CMK (cell line): ENCODE measurements at places on chromosomes 7 and 10.
A peak's percentile ranks its signal among the peaks of the same experiment; 100 is the strongest.

DNA sequence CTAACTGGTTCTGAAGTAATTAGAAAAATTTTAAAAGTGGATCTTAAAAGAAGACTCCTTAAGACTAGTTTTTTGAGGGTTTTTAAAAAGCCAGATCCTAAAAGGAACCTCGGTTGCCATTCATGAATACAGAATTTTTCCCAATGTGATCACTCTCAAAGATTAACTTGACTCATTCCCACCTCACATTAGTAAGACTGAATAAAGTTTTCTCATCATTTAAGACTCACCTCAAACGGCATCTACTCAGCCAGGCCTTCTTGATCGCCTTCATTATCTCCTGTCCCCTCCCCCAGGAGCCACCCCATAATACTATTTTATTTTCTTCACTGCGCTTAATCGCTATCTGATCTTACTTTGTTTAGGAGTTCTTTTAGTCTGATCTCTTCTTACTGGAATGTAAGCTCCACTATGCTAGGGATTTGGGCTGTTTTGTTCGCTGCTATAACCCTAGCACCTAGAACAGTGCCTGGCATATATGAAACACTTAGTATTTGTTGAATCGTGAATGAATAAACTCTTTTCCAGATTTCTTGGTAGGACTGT lies 55.9 kb upstream of the PCGF5 start:
- DNase-seq = no peak

GRCh38 chr7:146175716-146176115 lies 59.1 kb downstream of the CNTNAP2 start:
- no peak for DNase-seq

DNA sequence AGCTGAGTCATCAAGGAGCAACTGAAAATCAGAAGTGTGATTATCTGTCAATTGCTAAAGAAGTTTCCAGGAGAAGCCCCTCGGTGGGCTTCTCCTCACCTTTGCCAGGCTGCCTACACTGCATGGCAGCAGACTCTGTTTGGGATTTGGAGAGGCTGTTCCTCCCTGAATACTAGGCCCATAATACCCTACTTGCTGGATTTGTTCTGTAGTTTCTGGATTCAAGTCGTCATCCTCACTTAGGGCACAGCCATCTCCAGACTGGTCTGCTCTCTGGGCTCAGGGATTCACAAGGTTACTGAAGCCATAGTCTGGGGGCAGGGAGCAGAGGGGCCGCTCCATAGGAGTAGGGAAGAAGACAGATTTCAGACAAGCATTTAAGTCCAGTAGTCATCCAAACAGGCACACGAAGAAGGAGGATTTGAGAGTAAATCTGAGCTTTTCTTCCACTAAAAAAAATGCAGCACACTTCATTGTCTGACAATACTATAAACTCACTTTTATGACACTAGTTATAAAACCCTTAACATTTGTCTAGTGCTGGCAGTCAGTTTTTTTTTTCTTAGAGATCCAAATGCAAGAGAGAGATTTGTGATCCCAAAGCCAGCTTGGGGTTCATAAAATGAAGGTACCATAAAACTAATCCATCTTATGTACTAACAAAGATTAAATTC lies 723.3 kb downstream of the GRID1 start:
- DNase-seq = no peak

DNA sequence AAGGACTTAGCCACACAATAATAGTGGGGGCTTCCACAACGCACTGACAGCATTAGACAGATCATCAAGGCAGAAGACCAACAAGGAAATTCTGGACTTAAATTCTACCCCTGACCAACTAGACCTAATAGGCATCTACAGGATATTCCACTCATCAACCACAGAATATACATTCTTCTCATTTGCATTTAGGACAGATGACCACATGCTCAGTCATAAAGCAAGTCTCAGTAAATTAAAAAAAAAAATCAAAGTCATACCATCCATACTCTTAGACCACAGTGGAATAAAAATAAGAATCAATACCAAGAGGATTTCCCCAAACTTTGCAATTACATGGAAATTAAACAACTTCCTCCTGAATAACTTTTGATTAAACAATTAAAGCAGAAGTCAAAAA lies 155.9 kb downstream of the CDK14 start:
- DNase-seq = no peak

- no peak for DNase-seq
Measured at GRCh38 chr10:34017281-34017680, 682.8 kb upstream of the NRP1 start.

DNA sequence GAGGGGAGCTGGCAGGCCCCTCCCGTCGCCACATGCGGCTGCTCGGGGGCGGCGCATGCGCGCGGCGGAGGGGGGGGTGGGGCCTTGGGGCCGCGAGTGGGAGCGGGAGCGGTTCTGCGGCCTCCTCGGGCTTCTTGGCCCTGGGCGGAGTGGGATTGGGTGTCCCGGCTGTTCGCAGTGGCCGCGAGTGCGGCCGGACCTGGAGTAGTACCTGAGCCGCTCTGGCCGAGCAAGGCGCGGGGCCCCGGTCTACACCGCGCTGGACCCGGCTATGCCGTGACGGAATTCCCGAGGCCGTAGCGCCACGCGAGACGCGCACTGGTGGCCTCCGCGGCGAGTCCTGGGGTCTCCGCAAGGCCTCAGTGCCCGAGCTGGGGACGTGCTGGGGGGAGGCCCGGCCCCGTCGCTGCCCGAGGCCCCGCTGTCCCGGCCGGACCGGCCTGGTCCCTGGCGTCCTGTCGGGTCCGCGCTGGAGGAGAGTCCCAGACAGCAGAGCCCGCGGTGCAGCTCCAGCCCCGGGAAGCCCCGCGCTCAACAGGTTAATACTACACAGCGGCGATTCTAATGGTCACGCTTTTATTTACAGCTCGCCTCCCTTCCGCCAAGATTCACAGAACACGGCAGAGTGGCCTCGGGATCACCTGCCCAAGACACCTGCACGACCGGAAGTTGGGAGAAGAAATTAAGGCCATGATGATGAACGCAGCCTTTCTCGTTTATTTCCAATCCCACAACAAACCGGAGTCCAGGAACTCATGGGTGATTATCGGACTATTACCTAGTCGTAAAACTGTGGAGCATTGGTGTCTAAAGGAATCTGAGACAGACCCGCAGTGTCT lies 671 bp upstream of the PAXIP1 start:
- peak; percentile 50 for DNase-seq

- DNase-seq = no peak
Measured at GRCh38 chr10:78375854-78376785, 342.5 kb downstream of the RPS24 start.

DNA sequence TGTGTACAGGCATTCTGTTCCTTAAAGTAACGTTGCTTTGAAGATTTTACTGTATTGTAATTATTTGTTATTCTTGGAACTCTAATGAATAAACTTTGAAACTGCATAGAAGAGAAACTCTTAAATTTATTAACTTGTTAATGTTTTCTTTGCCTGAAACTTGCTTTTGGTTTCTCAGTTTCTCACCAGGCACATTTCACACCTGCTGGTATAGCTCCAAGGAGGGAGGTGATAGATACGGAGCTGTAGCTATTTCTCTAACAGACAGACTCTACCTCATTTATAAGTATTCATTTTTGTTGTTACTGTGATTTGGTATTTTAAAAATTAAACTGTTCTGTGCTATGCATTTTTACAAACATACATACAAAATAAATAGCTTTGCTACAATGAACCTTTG lies 32.7 kb downstream of the R3HCC1L start:
- DNase-seq = no peak

GRCh38 chr10:74034301-74034700 lies 36.4 kb downstream of the VCL start:
- no peak for DNase-seq

DNA sequence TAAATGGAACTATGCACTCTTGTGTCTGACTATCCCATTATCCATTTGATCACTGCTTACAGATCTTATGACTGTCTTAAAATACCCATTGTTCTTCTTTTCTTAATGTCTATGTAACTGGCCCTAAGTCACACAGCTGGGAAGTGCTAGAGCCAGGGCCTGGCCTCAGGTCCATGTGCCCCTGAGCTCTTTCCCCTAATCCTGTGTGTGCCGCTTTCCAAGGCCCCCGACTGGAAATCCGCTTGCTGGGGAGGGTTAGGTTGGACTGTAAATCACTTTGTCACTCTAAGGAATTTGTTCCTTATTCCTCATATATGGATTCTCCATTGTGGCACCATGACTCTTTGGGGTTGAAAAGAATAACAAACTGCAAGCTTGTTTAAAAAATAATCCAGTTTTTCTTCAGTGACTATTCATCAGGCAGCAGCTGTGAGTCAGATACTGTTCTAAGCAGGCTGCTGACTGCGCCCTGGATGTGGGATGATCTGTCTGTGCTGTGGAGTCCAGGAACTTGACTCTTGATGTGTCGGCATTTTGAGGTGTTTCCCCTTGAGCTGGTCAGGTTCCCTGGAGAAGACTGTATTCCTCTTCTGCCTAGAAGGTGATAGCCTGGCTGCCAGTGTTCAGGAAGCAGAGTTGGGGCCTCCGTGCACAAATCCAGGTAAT lies 236.3 kb downstream of the SDK1 start:
- no peak for DNase-seq

DNA sequence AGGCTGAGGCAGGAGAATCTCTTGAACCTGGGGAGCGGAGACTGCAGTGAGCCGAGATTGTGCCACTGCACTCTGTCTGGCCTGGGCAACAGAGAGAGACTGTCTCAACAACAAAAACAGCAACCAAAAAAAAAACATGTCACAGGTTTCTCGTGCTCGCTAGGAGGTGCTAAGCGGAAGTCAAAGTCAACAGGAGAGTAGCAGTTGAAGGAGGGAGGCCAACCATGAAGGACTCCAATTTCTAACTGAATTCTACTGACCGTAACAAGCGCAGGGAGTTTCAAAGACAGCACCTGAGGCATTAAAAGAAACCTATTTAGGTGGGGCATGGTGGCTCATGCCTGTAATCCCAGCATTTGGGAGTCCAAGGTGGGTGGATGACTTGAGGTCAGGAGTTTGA lies 19.4 kb downstream of the KIN start:
- DNase-seq = no peak

GRCh38 chr7:157576415-157576814 lies 239.6 kb downstream of the DNAJB6 start:
- no peak for DNase-seq

DNA sequence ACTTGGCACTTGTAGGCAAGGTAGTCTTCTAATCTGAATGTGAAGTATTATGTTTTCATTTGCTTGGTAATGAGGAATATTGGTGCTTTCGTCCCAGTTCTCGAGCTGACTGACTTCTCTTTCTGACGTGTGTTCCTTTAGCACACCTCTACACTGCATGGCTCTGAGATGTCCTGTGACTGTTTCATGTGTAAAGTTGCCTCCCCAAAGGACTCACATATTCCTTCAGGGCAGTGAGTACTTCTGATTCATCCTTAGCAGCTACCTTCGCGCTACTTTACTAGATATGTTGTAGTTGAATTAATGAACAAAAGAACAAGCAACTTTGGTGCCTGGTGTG lies 113.7 kb downstream of the EGFR start:
- DNase-seq = no peak

- DNase-seq = no peak
Measured at GRCh38 chr10:71971769-71972555, 7.8 kb downstream of the CHST3 start.

DNA sequence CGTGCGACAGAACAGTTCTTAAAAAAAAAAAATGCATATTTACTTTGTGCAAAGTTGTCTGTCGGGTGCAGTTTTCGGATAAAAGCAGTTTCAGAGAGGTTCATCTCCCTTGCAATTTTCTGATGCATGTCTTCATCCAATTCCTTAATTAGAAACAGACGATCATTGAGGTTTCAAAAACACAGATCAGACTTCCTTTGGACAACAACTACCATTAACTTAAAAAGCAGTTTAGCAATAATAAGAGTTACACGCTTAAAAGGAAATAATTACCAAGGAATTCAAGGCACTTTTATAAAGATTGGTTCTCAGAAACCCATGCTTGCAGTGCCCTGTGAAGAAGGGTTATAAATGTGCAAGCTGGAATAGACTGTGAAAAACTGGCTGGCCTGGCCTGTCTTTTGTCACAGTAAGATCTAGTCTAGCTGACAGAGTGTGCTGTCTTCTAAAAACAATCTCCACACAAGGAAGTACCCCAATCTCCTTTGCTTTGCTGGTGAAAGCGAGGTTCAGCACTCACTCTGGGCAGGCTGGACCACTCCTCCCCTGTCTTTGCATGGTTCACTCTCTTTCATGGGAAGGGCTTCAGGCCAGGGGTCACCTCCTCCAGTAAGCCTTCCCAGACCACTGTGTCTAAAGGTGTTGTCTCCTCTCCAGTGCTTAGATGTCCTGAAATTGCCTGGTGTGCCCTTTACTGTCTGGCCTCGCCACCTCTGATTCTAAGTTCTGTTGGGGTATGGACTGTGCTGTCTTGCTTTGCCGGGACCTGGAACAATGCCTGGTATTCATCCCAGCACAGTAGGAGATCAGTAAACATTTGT lies 34.8 kb upstream of the HNRNPH3 start:
- DNase-seq = no peak

- no peak for DNase-seq
Measured at GRCh38 chr10:127532659-127533058, 16.4 kb upstream of the NPS start.

DNA sequence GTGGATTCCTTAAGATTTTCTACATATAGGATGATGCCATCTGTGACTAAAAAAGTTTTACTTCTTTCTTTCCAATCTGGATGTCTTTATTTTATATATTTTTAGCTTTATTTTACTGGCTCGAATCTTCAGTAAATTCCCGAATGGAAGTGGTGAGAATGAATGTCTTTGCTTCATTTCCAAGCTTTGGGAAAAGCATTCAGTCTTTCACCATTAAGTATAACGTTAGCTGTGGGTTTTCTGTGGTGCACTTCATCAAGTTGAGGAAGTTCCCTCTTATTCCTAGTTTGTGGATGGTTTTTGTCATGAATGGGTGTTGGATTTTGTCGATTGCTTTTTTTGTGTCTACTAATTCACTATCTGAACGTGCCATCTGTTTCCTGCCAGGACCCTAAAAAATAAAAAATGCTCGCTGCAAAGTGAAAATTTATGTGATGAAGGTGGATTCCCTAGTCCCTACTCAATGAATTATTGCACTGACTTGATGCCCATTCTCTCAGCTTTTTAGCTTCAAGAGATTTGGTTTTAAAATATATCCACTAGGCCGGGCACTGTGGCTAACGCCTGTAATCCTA lies 90.2 kb upstream of the CARD11 start:
- no peak for DNase-seq

- no peak for DNase-seq
Measured at GRCh38 chr10:123548770-123549169, 117.4 kb upstream of the GPR26 start.

DNA sequence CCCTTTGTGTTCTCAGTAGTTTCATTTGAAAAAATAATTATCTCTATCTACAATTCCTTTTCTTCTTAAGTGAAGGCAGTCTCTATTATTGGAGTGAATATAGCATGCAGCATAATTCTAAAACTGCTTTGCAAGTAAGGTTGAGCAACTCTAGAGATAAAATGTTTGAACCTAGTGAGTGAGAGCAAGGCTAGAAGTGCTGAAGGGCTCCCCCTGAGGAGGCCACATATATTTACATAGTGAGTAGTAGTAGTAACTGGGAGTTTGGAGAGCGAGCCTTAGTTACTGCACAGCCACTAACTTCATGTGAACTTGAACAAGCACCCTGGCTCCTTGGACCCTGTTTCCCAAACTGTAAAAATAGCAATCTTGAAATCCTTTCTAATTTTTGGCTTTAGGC lies 141.5 kb upstream of the DKK1 start:
- no peak for DNase-seq

GRCh38 chr7:43076189-43076605 lies 36.2 kb upstream of the HECW1 start:
- DNase-seq = no peak

GRCh38 chr7:138658889-138659288 lies 42.3 kb downstream of the SVOPL start:
- no peak for DNase-seq
